ENCODE measurements at places on chromosomes 13 and 19.

DNA sequence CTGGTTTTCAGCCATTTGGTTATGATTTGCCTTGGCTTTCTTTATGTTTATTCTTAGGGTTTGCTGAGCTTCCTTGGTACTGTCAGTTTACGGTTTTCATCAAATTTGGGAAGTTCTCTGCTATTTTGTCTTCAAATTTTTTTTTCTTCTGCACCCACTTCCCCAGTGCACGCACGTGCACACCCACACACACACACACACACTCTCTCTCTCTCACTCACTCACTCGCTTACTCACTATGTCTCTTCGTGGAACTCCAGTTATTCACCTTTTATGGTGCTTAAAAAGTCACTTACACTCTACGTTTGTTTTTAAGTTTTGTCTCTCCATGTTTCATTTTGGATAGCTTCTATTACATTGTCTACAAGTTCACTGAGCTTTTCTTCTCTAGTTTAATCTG, 7.1 kb downstream of the AKAP11 start:
- no peak for DNase-seq

GRCh38 chr13:26604784-26605545, 47.5 kb downstream of the WASF3 start:
- no peak for DNase-seq

DNA sequence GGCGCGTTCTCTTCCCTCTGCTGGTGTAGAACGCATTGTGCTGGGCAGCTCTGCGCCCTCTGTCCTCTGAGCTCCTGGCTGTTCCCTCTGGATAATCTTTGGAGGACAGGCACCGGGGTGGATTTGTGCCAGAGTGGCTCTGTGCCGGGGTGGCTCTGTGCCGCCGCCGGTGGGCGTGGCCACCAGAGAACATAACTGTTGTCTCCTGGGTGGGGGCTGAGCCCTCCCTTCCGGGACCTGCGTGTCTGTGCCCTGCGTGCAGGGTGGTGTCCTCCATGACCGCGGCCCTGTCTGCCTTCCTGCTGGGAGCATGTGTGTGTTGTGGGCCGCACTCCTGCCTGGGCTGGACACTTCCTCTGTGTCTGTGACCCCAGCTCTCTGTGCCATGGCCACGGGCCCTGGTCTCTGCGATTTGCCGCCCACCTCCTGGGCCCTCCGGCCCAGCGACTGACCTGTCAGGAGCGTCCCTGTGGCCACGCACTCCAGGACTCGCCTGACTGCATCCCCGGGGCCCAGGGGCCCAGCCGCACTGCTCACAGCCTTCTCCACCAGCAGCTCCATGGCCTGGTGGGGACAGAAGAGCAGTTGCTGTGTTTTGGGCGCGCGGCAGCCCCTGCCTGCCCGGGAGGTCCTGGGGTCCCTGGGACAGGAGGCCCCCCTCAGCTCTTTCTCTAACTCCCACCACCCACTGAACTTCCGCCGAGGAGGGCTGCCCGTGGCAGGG, 22.4 kb upstream of the MATK start:
- no peak for DNase-seq

DNA sequence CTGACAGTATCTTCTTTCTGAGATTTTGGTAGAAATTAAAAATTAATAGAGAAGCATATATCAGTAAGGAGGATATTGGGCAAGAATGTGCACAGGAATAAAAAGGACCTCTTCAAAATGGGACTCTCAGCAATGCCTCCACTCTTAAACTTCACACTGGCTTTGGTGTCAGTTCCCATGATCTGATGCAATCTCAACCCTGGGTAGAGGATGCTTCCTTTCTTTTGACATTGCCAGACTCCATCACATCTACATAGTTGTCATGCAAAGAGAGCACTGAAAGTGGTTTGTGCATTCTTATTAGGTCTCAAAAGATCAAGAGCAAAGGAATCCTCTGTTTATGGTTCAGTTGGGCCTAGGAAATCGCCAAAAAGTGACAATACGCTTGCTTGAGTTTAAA, 26.3 kb downstream of the STARD13 start:
- DNase-seq: no peak

GRCh38 chr13:99969453-99969918, 2.1 kb downstream of the ZIC5 start:
- no peak for DNase-seq

GRCh38 chr13:23912469-23912868, 15.2 kb upstream of the C1QTNF9B start:
- no peak for DNase-seq

GRCh38 chr13:77042566-77043177, 15.7 kb upstream of the FBXL3 start:
- no peak for DNase-seq

- peak; percentile 36 for DNase-seq
Measured at GRCh38 chr19:35000647-35001501, 751 bp downstream of the GRAMD1A start.

DNA sequence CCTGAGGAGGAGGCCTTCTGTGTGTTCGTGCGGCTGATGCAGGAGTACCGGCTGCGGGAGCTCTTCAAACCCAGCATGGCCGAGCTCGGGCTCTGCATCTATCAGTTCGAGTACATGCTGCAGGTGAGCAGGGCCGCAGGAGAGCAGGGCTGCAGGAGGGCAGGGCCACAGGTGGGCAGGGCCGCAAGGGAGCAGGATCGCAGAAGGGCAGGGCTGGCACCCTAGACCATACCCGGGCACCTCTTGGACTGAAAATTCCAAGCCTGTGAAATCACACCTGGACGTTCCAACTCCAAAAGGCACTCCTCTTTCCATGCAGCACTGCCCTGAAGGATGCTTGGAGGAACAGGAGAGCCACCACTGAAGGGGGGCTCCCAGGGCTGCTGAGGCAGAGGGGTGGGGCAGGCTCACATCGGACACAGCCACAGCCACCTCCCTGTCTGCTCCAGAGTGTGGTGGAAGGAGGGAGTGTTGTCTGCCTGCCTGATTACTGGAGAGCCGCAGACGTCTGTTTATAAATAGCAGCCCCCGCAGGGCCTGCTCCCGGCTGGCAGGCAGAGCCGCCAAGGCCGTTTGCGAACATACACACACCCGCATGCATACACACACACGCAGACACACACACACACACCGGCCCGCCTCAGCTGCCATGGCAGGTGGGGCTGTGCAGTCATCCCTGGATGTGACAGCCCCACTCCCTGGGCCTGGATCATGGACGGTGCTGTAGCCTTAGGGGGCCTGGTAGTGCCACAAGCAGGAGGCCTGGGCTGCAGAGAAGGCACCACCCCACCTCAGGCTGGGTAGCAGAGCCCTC, 20.2 kb downstream of the EVI5L start:
- DNase-seq: no peak

- DNase-seq: no peak
Measured at GRCh38 chr13:41111454-41111853, 21.1 kb downstream of the KBTBD6 start.

DNA sequence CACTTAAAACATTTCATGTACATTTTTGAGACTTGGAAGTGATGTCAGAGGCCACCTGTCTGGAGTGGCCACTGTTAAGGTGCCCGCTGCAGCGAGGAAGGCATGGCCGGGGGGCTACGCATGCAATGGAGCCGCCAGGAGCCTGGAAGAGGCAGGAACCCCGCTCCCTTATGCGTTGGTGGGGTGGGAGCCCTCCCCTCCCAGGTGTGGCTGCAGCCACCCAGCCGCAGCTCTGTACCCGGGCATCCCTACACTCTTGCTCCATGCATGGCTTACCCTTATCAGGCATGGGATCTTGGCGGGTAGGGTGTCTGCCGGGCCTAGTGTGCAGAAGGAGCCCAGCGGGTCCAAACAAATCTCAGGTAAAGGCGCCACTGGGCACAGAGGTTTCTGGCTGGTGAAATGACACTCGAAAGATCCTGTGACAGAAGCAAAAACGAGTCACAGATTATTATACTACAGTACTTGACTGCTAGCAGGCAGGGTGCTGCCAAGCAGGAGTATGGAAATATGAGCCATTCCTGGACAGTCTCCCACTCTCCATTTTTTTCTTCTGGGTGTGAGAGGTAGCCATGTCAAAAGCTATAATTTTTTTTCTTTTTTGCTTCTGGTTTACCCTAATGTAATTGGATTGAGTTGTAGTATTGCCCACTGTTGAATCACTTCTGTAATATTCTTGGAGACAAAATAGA, 1606.3 kb upstream of the MIR17HG start:
- DNase-seq: no peak

DNA sequence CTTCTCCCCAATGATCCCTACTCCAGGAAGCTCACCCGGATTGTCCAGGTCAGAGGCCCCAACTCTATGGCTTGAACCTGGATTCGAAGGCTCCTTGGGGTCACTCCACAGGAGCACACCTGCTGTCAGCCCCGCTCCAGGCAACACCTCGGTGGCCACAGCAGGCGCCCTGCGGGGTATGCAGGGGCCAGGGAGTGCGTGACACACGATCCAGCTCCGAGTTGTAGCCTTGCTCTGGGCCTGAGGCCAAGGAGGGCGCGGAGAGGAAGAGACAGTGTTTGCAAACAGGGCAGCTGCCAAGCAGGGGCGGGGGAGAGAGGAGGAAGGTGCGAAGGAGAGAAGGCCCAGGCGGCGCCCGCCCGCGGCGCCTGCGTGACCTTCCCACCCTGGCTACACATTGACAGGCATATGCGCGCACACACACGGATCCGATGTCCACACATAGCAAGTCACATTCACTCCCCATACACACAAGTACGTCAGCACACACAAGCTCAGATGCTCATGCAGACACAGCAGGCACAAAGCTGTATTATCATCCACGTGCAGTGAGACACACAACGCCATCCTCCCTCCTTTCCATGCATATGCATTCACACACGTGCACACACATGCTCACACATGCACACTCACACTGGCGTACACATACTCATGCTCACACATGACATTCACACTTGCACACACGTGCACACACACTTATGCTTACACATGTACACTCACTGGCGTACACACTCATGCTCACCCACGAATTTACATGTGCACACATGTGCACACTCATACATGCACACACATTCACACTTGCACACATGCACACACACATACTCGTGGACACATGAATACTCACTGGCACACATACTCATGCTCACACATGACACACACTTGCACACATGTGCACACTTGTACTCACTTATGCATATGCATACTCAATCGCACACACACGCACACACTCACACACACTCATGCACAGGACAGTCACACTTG, 10.4 kb downstream of the SBK2 start:
- peak; percentile 52 for DNase-seq

- no peak for DNase-seq
Measured at GRCh38 chr13:75136151-75136550, 345.8 kb downstream of the TBC1D4 start.

- no peak for DNase-seq
Measured at GRCh38 chr19:7778081-7778480, 15.0 kb downstream of the CLEC4M start.

- DNase-seq: no peak
Measured at GRCh38 chr13:113084094-113084942, 21.3 kb upstream of the F7 start.

DNA sequence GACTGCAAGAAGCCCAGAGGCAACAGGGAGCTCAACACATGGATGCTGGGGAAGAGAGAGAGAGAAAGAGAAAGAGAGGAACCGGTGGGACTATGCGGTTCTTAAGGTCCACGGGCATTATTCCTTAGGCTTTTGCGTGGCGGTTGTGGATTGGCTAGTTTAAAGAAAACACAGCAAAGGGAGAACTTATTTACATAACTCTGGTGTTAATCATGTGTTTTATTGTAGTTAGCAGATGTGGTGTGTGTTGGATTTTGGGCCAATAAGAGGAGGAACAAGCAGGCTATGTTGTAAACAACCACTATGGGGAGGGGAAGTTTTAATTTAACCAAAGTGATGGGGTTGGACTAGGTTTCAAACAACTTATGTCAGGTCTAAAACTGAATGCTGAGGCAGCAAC, 275.3 kb upstream of the KLF12 start:
- DNase-seq: no peak

DNA sequence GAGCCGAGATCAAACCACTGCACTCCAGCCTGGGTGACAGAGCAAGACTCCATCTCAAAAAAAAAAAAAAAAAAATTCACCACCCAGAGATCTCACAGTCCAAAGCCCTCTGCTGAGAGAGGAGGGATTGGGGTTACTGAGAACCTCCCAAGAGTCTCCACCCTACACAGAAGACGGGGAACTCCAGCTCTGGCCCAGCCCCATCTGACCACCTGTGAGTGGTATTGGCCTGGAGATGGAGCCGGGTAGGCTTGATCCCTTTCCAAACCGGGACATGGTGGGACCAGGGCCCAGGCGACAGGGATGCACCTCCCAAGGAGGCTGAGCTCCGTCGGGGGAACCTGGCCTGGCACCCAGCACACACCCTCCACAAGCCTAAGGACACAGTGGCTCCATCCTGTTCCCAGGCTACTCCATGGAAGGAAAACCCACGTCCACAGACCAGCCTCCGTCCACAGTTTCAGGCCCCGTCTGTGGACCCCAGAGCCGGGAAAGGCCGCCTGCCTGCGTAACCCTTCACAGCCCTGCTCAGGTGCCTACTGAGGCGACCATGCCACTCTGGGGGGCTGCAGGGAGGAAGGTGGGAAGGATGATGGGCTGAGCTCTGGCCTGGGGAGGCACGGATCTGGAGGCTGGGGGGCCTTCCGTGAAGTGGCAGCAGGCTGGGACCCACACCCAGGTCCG, 1.8 kb downstream of the TMEM259 start:
- DNase-seq: no peak

GRCh38 chr19:45471111-45471930, 3.5 kb downstream of the FOSB start:
- DNase-seq: no peak

GRCh38 chr13:27135023-27135422, 36.6 kb downstream of the USP12 start:
- no peak for DNase-seq

DNA sequence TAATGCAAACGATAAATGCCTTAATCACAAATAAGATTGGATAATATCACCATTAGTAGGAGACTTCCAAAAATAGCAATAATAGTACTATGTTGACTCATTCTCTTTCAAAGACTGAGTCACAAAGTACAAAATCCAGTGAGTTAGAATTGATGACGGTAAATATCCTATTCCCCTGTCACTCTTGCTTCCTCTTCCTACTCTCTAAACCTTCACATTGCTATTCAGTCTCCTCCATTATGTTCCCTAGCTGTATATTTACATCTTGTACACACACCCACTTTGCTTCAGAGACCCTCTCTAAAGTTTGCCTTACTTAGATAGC, 26.3 kb upstream of the INTS6 start:
- DNase-seq: peak; percentile 71

- DNase-seq: peak; percentile 48
Measured at GRCh38 chr13:43019811-43020210, 3.6 kb upstream of the DNAJC15 start.

DNA sequence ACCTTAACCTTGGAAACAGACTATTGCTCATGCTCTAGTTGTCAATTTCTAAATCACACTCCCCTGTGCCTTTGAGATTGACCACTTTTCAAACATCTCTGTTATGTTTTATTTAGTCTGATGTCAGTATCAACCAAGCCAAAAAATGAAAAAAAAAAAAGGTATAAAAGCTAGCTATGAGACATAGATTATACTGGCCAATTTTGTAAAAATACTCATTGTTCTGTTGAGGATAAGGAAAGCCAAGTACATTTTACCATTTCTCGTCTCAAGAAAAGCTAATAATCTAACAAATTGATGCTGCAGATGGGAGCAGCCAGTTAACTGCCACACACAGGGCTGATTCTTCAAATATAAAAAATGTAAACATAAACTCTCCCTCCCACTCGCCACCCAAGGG, 572.6 kb upstream of the KLF12 start:
- DNase-seq: no peak

- no peak for DNase-seq
Measured at GRCh38 chr13:20156702-20157101, 4.2 kb downstream of the GJA3 start.
